NCI-H460 (cell line): ENCODE measurements at places on chromosomes 5 and 9.
A peak's percentile ranks its signal among the peaks of the same experiment; 100 is the strongest.

- no peak for DNase-seq
Measured at GRCh38 chr9:74771262-74771585, 116.5 kb downstream of the TRPM6 start.

DNA sequence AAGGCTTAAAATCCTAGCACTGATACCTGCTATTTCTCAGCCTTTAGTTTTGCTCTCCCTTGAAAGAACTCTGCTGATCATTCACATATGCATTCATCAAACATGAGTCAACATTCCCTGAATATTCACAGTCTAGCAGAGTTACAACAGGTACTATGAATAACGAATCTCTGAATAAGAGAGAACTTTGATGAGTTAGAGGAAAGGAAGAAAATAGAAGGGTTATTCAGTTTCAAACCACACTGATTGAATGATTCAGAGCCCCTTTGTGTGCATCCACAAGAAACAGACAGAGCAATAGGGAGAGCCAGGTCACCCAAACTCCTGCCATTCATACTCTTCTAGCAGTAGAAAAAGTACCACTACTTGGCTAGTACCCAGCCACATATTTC is 36.0 kb downstream of the FOXD1 start:
- no peak for DNase-seq

GRCh38 chr9:18569941-18570630 is 96.1 kb downstream of the ADAMTSL1 start:
- no peak for DNase-seq

DNA sequence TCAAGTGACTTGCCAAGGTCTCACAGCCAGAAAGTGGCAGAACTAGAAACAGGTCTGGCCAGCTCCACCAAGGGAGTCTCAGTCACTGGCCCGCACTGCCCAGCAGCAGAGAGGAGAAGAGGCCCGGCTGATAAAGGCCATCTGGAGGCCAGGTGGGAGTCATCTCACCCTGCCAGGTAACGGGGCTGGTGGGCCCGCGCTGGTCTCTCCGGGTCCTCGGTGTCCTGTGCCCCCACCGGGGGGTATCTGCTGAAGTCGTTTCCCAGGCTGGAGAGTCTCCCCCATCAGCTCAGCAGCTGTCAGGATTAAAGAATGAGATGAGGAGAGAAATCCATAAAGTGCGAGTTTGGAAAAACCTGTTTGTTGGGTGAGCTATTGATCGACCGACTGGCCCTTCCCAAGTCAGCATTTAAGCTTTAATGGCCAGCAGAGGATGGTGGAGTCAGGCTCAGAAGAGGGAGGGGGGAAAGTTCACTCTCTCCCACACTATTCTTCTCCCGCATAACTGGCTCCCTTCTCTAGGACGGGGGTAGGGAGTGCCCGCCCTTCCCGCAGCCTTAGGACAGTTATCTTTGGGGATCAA is 30.3 kb downstream of the LMX1B start:
- no peak for DNase-seq

DNA sequence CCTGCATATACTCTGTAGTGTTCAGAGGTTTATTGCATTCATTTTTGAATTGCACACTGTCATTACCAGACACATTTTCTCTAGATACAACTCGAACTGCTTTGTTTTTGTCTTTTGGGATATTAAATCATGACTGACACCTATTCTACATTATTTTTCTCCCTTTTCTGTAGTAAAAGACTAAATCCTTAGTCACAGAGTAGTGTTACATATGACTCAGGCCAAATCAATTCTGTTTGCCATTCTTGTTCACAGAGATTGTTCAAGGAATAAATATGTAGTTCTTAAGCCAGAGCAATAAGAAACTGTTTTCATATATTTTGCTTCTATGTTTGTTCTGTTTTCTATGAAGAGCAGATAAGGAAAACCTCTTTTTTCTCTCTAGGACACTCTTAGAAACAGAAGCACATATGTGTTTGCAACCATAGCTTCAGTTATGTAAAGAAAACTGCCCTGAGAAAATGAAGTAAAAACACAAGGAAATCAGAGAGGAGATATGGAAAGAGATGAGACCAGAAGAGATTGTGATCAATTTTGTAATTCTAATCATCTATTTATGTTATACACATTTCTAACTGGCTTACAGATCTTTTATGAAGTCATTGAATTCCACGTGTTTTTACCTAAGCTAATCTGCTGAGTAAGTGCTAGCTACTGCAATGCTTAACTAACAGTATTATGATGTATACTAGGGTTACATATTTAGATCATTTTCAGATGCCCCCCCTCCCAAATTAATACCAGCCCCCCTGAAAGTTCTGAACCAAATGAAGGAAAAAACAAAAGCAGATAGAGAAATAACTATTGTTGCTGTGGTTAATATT is 1995.6 kb upstream of the CDH6 start:
- DNase-seq = peak; percentile 47

- DNase-seq = peak; percentile 40
Measured at GRCh38 chr5:172958331-172959046, 735 bp upstream of the RPL26L1 start.

- DNase-seq = no peak
Measured at GRCh38 chr5:156402387-156402921, 75.5 kb downstream of the SGCD start.

- DNase-seq = peak; percentile 74
Measured at GRCh38 chr5:132410451-132411303, 41.2 kb downstream of the SLC22A5 start.

- no peak for DNase-seq
Measured at GRCh38 chr5:167592114-167592513, 699.3 kb upstream of the WWC1 start.

- DNase-seq = no peak
Measured at GRCh38 chr9:134319306-134320125, 6.7 kb upstream of the RXRA start.

GRCh38 chr5:38465702-38466423 is 90.6 kb downstream of the LIFR start:
- DNase-seq = no peak

DNA sequence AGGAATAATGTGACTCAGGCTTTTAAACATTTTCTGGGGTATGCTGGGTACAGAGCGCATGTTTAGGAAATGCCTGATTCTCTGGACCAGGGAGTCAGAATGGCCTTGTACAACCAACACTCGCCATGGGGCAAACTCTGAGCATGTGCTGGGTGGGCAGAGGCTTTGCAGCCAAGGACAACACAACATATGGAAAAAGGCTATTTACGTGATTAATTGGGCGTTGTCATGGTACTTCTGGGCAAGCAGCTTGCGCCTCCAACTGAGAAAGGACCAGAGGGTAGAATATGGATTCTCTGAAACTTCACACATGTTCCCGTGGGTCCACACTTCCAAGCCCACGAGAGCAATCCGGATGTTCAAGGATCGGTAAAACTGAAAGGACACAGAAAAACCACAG is 49.1 kb downstream of the NIPAL4 start:
- no peak for DNase-seq

DNA sequence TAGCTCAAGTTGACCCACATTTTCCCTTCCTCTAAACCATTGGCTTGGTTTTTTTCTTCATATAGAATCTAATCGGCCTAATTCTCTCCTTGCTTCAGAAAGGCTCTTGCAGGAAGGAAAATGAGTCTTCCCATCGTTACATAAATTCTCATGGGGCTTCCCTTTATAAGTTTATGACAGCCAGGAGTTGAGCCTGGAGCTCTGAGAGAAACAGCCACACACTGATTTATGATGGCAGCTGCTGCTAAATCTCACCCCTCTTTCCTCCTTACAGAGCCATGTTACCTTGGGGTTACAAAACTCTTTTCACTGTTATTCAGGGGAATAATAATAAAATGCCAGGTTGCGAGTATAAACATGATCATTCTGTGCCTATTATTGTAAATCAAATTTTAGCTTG is 5.2 kb upstream of the RNF14 start:
- no peak for DNase-seq

DNA sequence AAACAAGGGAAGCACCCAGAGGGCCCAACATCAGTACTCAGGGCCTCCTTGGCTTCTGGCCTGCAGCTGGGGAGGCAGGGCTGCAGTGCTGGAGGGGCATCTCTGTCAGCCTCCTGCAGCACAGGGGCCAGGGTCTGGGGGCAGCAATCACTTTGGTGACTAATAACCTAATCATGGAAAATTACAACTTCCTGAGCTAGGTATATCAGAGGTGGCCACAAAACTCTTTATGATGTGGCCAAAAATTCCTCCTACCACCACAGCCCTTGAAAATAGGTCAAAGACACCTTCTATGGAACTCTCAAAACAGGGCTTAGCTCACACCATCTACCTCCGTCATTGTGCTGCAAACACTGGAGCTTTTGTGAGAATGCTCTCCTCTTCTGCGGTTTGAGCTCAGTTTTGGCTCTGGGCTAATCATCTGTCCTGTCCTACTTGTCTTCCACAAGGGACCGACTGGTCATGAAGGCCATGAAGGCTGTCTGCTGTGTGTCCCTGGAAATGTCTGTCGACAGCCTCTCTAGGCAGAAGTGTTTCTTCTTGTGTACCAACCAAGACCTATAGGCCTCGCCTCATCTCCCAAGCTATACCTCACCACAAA is 28.6 kb downstream of the CSF2 start:
- DNase-seq = no peak

GRCh38 chr5:101278917-101279316 is 375.8 kb upstream of the ST8SIA4 start:
- DNase-seq = no peak

DNA sequence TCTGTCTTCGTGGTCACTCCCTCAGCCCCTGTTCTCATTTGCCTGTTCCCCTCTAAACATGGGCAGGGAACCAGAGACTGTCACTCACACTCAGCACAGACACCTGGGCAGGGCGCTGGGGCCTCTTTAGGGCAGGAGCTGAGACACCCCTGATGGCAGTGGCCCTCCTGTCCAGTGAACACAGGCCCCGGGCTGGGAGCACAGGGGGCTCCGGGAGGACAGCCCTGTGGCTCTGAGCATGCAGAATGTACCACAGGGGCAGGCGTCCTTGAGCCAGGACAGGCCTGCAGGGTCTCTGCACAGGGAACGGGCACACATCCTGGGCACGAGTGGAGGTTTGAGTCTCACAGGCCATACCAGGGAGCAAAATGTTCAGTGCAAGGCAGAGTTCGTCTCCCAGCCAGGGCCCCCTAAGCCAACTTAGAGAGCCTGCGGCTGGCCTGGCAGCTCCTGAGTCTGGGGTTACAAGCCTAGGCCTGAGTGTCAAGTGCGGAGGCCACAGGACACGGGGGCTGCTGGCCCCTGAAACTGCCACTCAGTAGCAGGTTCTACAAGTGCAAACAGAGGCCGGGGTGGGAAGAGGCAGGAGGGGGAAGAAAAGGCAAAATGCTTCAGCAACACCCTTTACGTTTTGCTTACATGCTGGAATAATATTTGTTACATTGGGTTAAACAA is 55.9 kb upstream of the NKD2 start:
- DNase-seq = no peak

DNA sequence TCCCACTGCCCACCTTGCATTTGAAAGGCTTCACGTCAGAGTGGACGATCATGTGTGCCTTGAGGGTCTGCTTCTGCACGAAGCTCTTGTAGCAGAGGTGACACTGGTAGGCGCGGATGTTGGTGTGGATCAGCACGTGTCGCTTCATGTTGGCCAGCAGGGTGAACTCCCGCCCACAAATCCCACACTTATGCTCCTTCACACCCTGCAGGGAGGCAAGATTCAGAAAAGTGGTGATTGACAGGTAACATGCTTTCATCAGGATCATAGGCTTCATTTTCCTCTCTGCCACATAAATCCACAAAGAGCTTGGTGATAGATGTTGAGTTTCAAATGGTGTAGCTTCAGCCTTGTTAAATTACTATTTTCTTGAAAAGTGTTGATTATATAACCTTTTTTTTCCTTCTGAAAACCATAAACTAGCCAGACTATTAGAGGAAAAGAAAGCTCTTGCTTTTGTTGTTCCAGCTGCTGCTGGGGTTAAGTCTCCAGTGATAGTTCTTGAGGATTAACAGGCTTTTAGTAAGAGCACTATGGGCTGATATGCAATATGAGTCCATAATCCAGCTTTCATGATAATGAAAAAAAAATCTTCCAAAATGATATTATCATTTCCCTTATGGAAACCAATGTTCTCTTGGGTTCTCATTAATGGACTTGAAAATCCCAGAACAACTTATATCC is 50.7 kb downstream of the ZNF366 start:
- DNase-seq = no peak

GRCh38 chr5:155575861-155576260 is 562.3 kb downstream of the KIF4B start:
- no peak for DNase-seq

DNA sequence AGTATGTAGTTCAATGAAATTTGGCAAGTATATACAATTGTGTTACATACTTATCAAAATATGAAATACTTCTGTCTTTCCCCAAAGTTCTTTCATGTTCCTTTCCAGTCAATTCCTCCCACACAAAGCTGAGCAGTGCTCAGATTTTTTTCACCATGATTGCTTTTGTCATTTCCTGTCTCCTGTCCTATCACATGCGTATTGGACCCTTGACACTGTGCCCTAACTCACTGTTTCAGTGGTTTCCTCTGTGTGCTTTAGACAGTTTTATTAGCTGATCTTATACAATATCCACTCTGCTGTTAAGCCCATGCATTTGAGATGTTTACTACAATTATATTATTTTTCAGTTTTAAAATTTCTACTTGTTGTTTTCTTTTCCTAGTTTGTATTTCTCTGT is 463.6 kb upstream of the MEF2C start:
- no peak for DNase-seq

- no peak for DNase-seq
Measured at GRCh38 chr9:111274737-111275136, 55.3 kb downstream of the OR2K2 start.

DNA sequence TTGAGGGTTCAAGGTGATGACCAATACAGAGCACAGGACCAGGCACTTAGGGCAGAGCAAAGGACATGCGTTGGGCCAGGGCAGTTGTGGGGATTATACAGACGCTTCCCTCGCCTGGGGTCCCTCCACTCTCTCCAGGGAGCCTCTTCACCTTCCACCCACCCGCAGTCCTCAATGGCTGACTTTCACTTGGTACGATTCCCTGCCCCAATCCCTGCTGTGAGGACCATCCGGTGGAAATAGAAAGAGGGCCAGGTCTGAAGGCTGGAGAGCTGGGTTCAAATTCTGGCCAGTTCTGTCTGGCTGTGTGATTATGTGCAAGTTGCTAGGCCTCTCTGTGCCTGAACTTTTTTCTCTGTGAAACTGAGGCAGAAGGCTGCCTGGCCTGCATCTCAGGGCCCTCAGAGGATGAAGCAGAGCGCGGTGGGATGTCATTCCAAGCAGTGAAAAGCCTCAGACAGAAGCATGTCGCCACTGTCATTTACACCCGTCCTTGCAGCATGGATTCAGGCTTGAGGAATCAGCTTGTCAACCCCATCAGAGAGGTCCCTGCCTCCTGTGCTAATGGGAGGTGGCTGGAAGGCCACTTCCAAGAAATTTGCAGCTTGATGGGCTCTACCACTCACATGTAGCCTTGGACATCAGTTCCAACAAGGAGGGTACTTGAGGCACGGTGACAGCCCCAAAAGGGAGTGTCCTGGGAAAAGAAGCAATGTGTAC is 206.6 kb upstream of the IER5L start:
- DNase-seq = no peak

DNA sequence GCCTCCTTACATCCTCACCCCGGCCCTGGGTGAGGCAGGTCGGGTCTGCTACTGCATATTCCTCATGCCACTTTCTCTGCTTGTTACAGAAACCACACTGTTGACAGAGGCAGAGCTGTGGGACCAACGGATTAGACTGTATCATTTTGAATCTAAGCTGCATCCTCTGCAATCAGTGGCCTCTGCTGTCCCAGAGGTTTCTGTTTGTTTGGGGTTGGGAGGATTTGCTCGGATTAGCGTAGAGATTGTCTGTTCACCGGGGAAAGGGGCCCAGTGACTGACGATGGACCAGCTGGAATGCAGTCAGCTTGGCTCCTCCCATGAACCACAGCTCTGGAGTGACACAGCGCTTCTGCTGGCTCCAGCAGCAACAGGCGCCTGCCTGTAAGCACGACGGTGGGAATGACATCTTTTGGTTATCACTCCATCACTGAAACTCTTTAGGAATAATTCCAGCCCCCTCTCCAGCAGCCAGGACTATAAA is 37.3 kb upstream of the ADRA1B start:
- DNase-seq = peak; percentile 58
